Activated CD4-positive, alpha-beta T cell treated with anti-CD3 and anti-CD28 coated beads for 36 hours (primary cell): ENCODE measurements at places on chromosomes 3 and 15.

- no peak overlapping the region for H3K27ac ChIP-seq
- H3K4me1 ChIP-seq, result no peaks in the 10 kb centered on the region
- H3K4me3 ChIP-seq, result no peak overlapping the region
- DNase-seq, result no peak
- no peaks in the 10 kb centered on the region for H3K27me3 ChIP-seq
These were observed 390.3 kb upstream of the DPH6 start for GRCh38 chr15:35936284-35936683.

DNA sequence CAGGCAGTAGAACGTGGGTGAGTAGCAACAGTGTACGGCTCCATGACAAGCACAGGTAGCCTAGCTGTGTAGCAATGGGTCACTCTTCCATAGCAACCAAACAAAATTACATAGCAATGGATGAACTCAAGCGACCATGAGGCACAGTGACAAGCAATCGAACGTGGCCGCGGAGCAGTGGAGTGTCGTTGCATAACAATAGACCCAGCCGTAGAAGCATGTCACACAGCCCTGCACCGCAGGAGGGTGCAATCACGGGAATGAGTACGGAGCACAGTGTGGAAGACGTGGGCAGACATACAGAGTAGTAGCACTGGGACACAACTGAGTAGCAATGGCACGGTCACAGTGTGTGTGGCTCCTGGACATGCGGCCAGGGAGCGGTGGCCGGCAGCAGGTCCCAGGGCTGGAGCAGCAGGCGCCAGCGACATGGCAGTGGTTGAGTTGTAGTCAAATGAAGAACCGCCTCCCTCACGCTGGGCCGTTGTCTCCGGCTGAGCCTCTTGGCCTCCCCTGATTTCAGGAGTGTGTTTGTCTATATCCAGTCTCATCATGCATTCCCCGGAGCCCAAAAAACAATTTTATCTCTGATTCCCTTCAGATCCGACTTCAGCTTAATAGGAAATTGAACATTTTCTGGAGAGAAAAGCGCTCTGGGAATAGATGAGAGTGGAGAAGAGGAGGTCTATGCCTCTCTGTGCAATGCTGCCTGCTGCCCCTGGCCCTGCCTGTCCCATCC is 64.1 kb downstream of the CCDC33 start:
- no peaks in the 10 kb centered on the region for H3K36me3 ChIP-seq
- H3K27me3 ChIP-seq, result peaks cover 17% of the 10 kb centered on the region
- DNase-seq, result no peak
- H3K27ac ChIP-seq, result no peak overlapping the region

- H3K36me3 ChIP-seq, result no peaks in the 10 kb centered on the region
- H3K27ac ChIP-seq, result no peak overlapping the region
- H3K4me3 ChIP-seq, result no peak overlapping the region
- H3K4me1 ChIP-seq, result peaks cover 9% of the 10 kb centered on the region
These were observed 238.7 kb downstream of the CPNE4 start for GRCh38 chr3:131796111-131796510.

DNA sequence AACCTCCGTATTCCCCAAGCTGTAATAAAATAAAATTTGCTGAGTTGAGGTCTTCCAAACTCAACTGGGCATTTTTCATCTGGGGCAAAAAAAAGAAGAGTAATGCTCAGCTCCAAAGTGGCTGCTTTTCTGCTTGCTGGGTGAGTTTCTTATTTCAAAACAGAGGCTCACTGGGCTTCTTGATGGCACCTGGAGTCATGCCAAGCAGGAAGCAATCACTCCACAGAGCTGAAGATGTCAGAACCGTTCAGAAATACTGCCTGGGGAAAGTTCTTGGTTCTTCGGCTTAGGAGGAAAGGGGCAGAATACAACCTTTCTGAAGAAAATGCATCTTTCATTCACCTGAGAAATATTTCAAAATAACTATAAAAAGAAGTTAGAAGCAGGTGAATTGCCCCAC is 4.1 kb downstream of the CCR9 start:
- H3K36me3 ChIP-seq, result no peaks in the 10 kb centered on the region
- peaks cover 34% of the 10 kb centered on the region for H3K27me3 ChIP-seq

DNA sequence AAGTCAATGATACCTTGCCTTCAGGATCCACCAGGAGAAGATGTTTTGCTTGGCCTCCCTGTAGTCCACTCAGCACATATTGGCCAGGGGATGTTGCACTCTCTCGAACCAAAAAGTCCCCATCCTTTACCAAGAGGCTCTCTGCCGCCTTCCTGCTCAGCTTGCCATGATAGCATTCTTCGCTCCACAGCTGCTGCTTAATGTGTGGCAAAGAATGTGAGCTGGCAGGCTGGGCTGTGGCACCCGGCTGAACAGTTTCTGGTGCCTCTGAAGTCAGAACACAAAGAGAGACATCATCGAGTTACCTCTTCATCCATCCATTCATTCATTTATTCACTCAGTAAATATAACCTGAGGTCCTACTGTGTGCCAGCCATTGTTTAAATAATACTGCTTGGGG is 23.9 kb upstream of the CEP152 start:
- H3K4me1 ChIP-seq, result no peaks in the 10 kb centered on the region
- peaks cover 14% of the 10 kb centered on the region for H3K27me3 ChIP-seq
- DNase-seq, result no peak
- no peak overlapping the region for H3K4me3 ChIP-seq
- no peak overlapping the region for H3K27ac ChIP-seq
- H3K36me3 ChIP-seq, result no peaks in the 10 kb centered on the region
